ENCODE measurements at places on chromosomes 5 and 9.

GRCh38 chr5:159171274-159171673, 38.1 kb downstream of the RNF145 start:
- no peak for DNase-seq

GRCh38 chr5:15639288-15639687, 139.3 kb downstream of the FBXL7 start:
- no peak for DNase-seq

- no peak for DNase-seq
Measured at GRCh38 chr9:20551236-20551635, 71.1 kb downstream of the MLLT3 start.

GRCh38 chr9:118575341-118576070, 793.7 kb downstream of the BRINP1 start:
- no peak for DNase-seq

DNA sequence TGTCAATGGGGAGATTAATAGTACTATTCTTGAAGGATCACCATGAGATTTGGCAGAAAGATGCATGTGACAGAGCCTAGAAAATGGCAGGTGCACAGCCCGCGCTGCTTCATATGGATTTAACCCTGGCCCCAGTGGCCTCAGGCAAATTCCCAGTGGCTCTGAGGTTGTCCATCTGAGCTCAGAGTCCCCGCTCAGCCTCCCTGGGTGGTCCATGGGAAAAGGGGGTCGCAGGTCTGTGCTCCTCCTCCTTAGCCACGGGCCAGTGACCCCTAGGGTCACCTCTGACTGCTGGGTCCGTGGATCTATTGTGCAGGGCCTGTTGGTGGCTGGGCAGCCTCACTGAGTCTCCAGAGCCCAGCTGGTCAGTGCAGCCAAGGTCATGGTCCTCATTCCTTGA, 93.3 kb upstream of the BOD1 start:
- no peak for DNase-seq

GRCh38 chr5:159100025-159100781, 487 bp upstream of the EBF1 start:
- peak; percentile 81 for DNase-seq

- no peak for DNase-seq
Measured at GRCh38 chr9:76135902-76136301, 245.4 kb downstream of the PCSK5 start.

All from GM12878 (cell line).